ENCODE measurements at places on chromosomes 1 and 21.

GRCh38 chr1:938088-938683 lies 14.5 kb downstream of the SAMD11 start:
- DNase-seq = peak; percentile 63

DNA sequence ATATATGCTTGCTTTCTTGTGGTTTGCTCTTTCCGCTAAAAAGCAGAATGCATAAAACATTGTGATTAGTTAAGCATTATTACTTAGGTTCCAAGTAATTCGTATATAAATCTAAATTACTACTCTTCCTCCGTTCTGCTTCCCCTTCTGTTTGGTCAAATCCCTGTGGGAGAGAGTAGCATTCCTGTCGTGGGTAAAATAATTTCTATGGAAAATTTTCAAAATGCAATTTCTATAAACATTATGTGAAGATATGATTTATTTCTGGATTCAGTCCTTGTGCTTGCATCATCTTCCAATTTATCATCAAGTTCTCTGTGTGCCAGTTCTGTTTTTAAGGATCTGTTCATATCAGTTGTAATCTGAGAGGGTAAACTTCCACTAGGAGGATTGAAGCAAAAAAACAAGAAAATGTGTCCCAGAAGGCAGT lies 7.2 kb upstream of the WARS2 start:
- no peak for DNase-seq

- no peak for DNase-seq
Measured at GRCh38 chr1:43366601-43367025, 1.2 kb downstream of the ELOVL1 start.

GRCh38 chr21:35394049-35394448 lies 344.9 kb upstream of the RUNX1 start:
- DNase-seq = no peak

- DNase-seq = no peak
Measured at GRCh38 chr1:222034790-222035189, 292.9 kb upstream of the DUSP10 start.

DNA sequence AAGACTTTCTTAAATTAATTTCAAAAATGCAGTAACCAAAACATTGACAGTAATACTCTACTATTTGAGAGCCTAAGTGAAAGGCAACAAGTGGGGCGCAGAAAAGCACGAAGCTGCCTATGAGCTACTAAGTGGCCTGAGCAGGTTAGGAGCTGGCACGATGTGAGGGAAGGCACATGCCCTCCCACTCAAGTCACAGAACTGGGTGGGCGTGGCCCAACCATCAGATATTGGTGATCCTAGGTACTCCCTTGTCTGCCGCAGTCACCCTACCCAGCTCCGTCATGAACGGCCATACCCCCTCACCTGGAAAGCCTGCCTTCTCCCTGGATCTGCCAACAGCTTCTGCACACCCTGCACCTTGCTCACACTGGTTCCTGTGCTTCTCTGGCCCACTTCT lies 40.8 kb downstream of the SSBP3 start:
- peak; percentile 47 for DNase-seq

GRCh38 chr1:41713557-41714327 lies 205.0 kb downstream of the HIVEP3 start:
- no peak for DNase-seq

DNA sequence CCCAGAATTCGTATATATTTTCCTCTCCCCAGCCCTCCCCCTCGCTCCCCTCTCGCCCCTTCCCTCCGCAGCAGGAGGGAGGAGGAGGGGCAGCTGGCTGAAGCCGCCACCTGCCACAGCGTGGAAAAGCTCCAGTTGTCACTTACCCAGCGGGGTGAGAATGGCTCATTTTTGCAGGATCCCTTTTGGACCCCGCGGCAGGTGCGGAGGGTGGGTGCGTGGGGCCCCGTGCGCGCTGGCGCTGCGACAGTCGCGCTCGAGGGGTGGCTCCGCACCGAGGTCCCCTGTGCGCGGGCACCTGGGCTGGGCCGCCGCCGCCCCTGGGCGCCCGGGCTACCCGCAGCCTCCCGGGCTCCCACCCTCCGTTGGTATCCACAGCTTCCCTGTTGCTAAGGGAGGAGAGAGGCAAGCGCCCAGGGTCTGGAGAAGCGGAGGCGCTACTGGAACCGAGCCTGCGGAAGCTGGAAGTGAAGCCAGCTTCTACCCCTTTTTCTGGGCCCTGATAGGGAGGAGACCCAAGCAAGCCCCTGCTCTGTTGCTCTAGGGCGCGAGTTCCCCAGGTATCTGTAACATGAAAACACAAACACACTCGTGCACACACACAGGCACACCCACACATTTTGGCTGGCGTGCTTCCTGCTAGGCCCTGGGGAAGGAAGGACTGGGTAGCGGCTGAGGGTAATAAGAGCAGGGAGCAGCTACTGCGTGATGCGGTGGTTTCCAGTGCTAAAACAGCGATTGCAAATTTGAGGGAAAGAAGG lies at the start of gene ERICH3:
TSS of gene ERICH3 (minus strand) at position 442 of the 761 bp plus-strand sequence. CDS start at position 169, 273 bp downstream.
- DNase-seq = no peak

DNA sequence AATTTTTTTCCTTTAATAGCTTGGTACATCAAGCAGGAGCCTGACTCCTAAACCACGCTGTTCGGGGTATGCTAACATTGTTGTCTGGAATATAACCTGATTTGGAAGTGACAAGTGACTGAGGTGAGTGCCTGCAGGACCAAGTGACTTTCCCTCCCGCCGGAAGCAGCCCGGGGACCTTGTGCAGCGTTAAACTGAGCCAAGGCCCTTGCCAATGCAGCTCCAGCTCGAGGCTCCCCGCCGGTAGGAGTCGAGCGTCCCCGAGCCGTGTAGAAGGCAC lies 716 bp upstream of the MTARC1 start:
- no peak for DNase-seq
